ENCODE measurements at places on chromosomes 7 and 10. TPM values are rescaled to one million over a fixed set of nuclear protein-coding genes. Genes with fewer than 3 reads are reported as not detected.

CYP3A7 gene
- not detected for total RNA-seq

DNA sequence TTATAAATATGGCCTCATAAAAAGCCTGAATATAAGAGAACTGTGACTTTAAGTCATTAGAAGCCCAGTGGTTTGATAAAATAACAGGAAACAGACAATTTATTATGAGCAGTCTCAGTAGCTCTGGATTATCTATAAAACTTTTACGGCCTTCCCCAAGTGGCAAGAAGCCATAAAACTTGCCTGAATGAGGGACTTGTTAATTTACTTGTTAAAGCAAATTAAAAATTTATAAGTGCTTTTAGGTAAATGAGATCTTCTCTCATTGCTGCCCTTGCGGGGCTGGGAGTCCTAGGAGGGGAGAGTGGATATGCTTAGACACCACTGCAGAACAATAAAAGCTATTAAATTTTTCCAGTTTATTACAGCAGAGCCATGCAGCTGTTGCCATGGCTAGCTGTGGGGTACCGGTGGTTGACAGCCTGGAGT, 499.9 kb downstream of the AUTS2 start:
- DNase-seq: no peak

GRCh38 chr10:24958091-24958720, 5.8 kb upstream of the PRTFDC1 start:
- no peak for DNase-seq

DNA sequence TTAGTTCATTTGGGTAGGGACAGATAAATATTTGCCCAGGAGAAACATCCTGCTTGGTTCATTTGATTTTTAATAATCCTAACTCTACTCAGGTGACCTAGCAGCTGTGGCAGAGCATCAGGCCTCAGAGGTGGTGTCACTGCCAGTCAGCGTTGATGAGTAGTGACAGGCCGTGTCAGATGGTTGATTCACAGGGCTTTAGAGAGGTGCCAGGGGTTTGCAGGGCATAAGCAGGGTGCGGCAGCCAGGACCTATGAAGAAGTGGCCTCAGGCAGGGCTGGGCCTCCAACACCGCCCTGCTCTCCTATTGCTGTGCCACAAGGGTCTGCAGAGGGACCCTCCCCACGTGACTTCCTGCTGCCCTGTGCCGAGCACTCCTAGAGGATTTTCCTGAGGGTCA, 128.1 kb downstream of the HECW1 start:
- DNase-seq: no peak

GRCh38 chr10:115321360-115321759, 228.2 kb downstream of the ATRNL1 start:
- DNase-seq: no peak

GRCh38 chr10:96955794-96956193, 123.7 kb downstream of the LCOR start:
- DNase-seq: no peak

DNA sequence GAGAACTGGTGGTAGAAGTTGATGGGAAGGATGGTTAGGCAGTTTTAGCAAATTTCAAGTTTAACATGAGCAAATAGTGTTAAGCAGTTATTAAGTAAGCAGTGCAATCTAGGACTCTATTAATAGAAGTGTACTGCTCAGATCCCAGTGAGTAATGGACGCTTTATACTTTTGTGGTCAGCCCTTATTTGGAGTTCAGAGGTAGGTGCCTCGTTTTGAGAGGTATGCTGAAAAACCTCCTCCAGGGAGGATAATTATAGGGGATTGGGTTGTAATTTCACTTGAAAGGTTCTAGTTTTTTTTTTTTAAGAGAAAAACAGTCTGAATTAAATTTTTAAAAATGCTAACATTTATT, 33.5 kb upstream of the CCDC7 start:
- DNase-seq: no peak

Measured in colonic mucosa (tissue), 4 donors.